NCI-H1092 (cell line): ENCODE measurements at places on chromosomes 5 and 9.

- DNase-seq: no peak
These were observed 59.8 kb downstream of the PHF2 start for GRCh38 chr9:93636172-93636661.

- no peak for DNase-seq
These were observed 268.6 kb upstream of the ARRDC3 start for GRCh38 chr5:91651704-91652103.

GRCh38 chr5:162243651-162244050 is 176.1 kb downstream of the GABRG2 start:
- DNase-seq: no peak

GRCh38 chr9:125428902-125429467 is 167.4 kb downstream of the GAPVD1 start:
- DNase-seq: no peak

- no peak for DNase-seq
These were observed 122.1 kb upstream of the ADAMTS16 start for GRCh38 chr5:5017827-5018577.

GRCh38 chr5:91228188-91228587 is 154.9 kb downstream of the ARRDC3 start:
- DNase-seq: no peak

DNA sequence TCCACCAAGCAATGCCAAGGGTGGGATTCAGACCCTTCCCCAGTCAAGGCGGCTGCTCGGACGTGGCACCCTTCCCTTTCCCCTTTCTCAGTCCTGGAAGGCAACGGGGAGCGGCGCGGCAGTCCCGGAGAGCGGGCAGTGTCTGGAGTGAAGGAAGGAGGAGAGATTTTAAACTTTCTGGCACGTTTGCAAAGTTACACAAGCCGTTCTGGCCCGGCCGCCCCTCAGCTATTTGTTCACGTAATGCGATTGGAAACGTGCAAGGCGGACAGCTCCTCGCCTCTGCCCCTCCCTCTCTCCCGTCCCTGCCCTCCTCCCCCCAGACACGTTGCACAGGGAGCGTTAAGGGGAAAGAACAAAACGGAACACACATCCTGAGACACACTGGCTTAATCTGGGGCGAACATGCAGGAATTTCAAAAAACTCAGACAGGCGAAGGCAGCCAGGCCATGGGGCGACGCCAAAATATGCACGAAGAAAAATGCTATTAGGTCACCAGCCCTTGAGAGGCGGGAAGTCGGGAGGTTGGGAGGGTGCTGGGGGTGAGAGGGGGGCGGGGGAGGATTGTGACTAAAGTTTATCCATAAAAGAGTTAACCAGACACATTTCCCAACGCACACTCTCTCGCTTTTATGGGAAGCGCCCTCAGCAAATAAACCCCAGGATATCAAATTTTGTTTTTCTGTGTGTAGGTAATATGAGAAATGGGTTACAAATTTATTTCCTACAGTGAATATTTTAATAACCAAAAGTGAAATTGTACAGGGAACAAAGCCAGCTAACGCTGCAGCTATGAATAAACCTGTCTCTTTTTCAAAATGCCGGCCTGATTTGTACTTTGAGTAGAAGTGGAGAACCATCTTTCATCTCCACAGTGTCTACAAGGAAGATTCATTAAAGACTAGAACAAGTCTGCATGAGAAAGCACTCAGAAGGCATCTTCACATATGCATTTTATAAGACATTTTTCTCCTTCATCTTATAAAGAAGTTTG is at the start of gene LOX:
TSS of gene LOX (minus strand) at position 144 of the 995 bp plus-strand sequence. CDS start 274 bp downstream, outside the sequence.
- DNase-seq: no peak

DNA sequence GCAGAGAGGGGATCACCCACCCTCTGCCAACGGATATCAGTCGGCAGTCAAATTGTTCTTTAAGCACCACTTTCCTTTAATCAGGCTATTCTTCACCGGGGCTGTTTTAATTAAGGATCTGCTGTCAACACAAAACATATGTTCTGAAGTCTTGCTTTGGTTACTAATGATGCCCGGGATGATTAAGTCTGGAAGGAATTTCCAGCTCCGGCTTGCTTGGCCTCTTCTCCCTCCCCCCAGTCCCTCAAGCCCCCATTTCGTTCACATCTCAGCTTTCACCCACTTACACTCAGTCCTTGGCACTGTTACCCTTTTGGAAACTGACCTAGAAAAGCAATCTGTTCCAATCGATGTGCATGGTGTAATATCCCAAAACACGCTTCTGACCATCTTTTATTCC is 74.7 kb downstream of the MSX2 start:
- DNase-seq: no peak

DNA sequence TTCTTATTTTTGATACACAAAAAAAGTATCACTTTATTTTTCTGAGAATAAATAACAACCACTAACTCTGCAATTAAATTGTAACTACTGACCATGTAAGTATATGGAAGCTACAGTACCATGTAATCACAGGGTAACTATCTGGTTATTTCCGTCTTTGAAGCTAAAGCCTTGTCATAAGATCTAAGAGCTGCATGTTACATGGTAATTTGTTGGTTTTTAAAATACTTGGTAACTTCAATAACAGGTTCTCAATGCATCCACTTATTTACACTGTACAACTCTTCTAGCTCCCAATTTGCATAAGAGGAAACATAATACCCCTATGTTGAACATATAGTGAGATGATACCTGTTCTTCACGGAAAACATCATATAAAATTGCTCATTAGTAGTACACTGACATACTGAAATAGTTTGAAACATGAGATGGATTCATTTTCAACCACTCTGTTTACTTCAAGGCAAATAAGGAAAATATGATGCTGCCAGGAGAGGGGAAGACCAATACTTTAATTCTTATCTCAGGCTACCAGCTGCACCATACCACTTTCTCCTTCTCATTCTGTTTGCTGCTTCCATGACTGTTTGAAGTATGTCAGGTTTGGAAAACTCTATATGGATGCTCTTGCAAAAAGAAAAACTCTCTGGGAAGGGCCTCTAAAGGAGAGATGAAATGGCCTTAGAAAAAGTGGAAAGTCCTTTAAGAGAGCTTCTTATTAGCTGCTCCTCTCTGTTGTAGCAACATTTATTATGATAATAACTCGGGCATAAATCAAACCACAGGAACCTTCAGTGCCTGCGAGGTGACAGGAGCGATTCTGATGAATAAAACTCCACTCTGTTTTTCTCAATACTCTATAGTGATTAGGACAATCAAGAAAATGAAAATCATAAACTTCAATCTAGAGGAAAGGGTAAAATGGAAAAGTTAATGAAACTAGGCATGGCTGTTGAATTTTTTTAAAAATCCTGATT is 150.2 kb downstream of the KIAA0825 start:
- DNase-seq: no peak

GRCh38 chr9:80873861-80874260 is 815.5 kb downstream of the TLE1 start:
- no peak for DNase-seq

DNA sequence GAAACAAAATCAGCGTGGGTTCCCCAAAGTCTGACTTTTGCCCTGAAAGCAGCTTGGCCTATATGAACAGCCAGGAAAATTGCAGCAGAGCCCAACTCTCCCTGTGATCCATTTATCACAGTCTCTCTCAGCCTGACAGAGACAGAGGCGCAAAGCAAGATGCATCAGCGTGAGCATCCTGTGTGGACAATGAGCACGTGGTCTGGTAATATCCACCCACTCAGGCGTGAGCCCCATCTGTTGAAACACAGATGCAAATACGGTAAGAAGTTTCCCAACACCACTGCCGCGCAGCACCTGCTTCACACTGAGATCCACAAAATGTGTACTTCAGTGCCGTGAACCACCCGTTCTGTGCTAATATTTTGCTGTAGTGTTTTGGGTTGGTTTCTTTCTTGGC is 114.6 kb downstream of the MRPL36 start:
- no peak for DNase-seq

DNA sequence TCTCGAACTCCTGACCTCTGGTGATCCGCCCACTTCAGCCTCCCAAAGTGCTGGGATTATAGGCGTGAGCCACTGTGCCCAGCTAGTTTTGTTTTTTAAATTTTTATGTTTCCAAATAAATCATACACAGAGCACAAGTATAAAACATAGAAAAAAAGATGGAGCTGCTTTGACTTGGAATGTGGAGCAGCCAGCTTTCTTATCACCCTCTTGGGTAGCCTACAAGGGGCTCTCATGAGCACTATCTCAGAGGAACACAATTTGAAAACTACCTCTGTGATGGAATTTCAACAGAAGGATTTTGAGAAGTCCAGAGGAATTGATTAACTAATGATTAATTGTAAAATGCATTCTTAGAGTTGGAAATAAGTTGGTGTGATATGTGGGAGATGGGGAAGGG is 45.9 kb downstream of the NSD1 start:
- DNase-seq: no peak

- DNase-seq: no peak
These were observed 299.2 kb downstream of the SPOCK1 start for GRCh38 chr5:137199966-137200365.

- DNase-seq: no peak
These were observed 8.3 kb downstream of the SHB start for GRCh38 chr9:38060681-38061080.
